ENCODE measurements at places on chromosomes 13 and 19.
A peak's percentile ranks its signal among the peaks of the same experiment; 100 is the strongest.

- no peaks in the 10 kb centered on the region for H3K27me3 ChIP-seq
- no peaks in the 10 kb centered on the region for H3K36me3 ChIP-seq
- no peak overlapping the region for H3K27ac ChIP-seq
- no peak for DNase-seq
- H3K4me3 ChIP-seq = no peak overlapping the region
Observed at GRCh38 chr13:37302686-37303085, 197.2 kb upstream of the CSNK1A1L start.

DNA sequence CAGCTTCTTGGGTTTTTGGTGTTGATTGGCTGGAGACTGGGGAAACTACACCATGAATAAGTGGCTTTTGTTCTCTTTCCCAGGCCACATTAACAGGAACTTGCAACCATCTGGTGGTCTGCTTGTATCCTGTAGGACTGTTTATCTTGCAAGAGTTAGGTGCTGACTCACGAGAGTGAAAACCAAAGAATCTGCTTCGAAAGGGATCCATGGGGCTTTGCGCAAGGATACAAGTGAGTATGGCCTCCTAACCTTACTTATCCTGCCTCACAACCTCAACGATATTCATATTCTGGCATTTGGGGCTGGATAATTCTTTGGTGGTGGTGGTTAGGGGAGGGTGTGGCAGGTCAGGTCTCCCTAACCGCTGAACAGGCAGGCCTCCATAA is 4.7 kb upstream of the SIGLECL1 start:
- no peaks in the 10 kb centered on the region for H3K4me1 ChIP-seq
- H3K4me3 ChIP-seq = no peak overlapping the region
- peak overlapping the region; percentile 70 for H3K27ac ChIP-seq
- H3K36me3 ChIP-seq = no peaks in the 10 kb centered on the region

GRCh38 chr19:27935669-27936068 is 1277.3 kb downstream of the UQCRFS1 start:
- no peaks in the 10 kb centered on the region for H3K4me1 ChIP-seq
- H3K36me3 ChIP-seq = no peaks in the 10 kb centered on the region
- H3K27me3 ChIP-seq = no peaks in the 10 kb centered on the region
- no peak overlapping the region for H3K4me3 ChIP-seq

- no peak overlapping the region for H3K27ac ChIP-seq
- no peaks in the 10 kb centered on the region for H3K27me3 ChIP-seq
- DNase-seq = no peak
- H3K36me3 ChIP-seq = peaks cover 5% of the 10 kb centered on the region
Observed at GRCh38 chr19:19304186-19304965, 15.9 kb downstream of the SUGP1 start.

- H3K36me3 ChIP-seq = no peaks in the 10 kb centered on the region
- peak within 1 kb of the TSS; percentile 71 for H3K27ac ChIP-seq
- H3K4me1 ChIP-seq = no peaks in the 10 kb centered on the region
- peak within 1 kb of the TSS; percentile 49 for H3K4me3 ChIP-seq
Observed at GRCh38 chr19:44356383-44357111, at the start of gene ZNF112. ZNF112 (minus strand) TSS chr19:44356680; CDS start chr19:44340539, 16,141 bp downstream.

GRCh38 chr13:86052141-86052540 is 252.9 kb upstream of the SLITRK6 start:
- H3K36me3 ChIP-seq = no peaks in the 10 kb centered on the region
- H3K4me3 ChIP-seq = no peak overlapping the region
- no peak overlapping the region for H3K27ac ChIP-seq
- no peak for DNase-seq
- no peaks in the 10 kb centered on the region for H3K4me1 ChIP-seq
- no peaks in the 10 kb centered on the region for H3K27me3 ChIP-seq

- no peaks in the 10 kb centered on the region for H3K27me3 ChIP-seq
- no peak overlapping the region for H3K27ac ChIP-seq
- H3K4me1 ChIP-seq = no peaks in the 10 kb centered on the region
- H3K4me3 ChIP-seq = no peak overlapping the region
- H3K36me3 ChIP-seq = no peaks in the 10 kb centered on the region
Observed at GRCh38 chr13:66765559-66765958, 464.6 kb downstream of the PCDH9 start.

- no peak within 1 kb of the TSS for H3K4me3 ChIP-seq
- H3K27me3 ChIP-seq = peaks cover 5% of the 10 kb centered on the region
- no peak for DNase-seq
- peaks cover 5% of the 10 kb centered on the region for H3K4me1 ChIP-seq
Observed at GRCh38 chr19:3932931-3933810, at the start of gene NMRK2. NMRK2 (plus strand) TSS chr19:3933069; CDS start chr19:3933672, 603 bp downstream.

GRCh38 chr19:35272122-35272719 is 3.5 kb downstream of the USF2 start:
- H3K36me3 ChIP-seq = peaks cover 76% of the 10 kb centered on the region
- no peak for DNase-seq
- H3K4me3 ChIP-seq = no peak overlapping the region
- H3K27me3 ChIP-seq = no peaks in the 10 kb centered on the region

DNA sequence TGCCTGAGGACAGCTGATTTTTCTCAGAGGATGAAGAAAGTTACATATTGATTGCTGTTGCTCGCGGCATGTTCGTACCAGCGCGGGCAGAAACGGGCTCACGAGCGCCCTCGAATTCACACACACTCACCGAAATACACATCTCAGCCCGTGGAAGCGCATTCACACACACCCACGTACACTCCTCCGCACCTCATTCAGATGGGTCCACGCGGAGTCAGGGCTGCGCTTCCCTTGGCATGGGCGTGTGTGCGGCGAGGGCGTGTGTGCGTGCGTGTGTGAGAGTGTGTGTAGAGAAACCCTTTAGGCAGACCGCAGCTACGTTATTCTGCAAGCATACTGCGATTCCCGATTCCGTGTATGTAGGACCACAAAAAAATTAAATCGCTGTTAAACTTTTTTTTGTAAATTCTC is 2.1 kb upstream of the PCDH17 start:
- peaks cover 10% of the 10 kb centered on the region for H3K36me3 ChIP-seq
- H3K4me3 ChIP-seq = peak overlapping the region; percentile 56
- H3K27ac ChIP-seq = peak overlapping the region; percentile 71
- H3K4me1 ChIP-seq = peaks cover 20% of the 10 kb centered on the region

DNA sequence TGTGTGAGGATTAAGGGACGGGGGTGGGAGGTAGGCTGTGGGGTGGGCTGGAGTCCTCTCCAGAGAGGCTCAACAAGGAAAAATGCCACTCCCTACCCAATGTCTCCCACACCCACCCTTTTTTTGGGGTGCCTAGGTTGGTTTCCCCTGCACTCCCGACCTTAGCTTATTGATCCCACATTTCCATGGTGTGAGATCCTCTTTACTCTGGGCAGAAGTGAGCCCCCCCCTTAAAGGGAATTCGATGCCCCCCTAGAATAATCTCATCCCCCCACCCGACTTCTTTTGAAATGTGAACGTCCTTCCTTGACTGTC is 5.5 kb downstream of the FOSB start:
- H3K27ac ChIP-seq = no peak overlapping the region
- DNase-seq = no peak
- peaks cover 16% of the 10 kb centered on the region for H3K27me3 ChIP-seq
- H3K36me3 ChIP-seq = no peaks in the 10 kb centered on the region
- H3K4me3 ChIP-seq = no peak overlapping the region

GRCh38 chr13:45295536-45295935 is 45.4 kb downstream of the TPT1 start:
- H3K36me3 ChIP-seq = no peaks in the 10 kb centered on the region
- no peaks in the 10 kb centered on the region for H3K27me3 ChIP-seq
- no peak overlapping the region for H3K4me3 ChIP-seq
- DNase-seq = no peak
- no peak overlapping the region for H3K27ac ChIP-seq
- no peaks in the 10 kb centered on the region for H3K4me1 ChIP-seq

Measured in spleen (tissue), 13 donors.